ENCODE measurements at places on chromosomes 12 and 14.
A peak's percentile ranks its signal among the peaks of the same experiment; 100 is the strongest.

DNA sequence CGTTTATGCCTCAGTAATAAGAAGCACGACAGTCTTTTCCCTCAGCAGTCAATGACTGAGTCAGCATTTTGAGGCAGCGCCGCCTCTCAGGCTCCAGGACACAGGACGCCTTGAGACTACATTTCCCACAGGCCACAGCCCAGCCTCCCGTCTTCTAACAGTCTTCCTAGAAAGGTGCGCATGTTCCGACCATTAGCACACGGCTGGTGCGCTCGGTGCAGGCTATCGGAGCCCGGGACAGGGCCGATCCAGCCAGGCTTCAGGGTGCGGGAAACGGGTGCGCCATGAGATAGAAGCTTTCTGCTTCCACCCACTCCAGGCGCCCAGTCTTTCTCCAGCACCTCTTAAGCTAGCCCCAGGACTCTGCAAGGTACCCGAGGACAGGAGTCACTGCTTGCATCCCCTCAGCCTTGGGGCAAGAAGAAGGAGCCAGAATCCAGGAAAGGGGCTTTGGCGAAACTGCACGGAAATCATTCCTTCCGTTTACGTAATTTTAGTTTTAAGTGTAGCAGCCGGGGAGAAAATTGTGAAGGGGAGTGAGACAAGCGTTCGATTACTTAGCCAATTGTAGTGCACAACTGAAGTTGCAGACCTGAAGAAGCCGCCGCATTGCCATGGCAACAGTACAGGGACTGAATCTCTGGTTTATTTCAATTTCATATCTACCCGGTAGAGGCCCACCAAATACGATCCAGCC lies 54.0 kb downstream of the ZNF641 start:
- peak; percentile 11 for DNase-seq

GRCh38 chr12:52741375-52742195 lies 35.6 kb downstream of the KRT76 start:
- peak; percentile 57 for DNase-seq

DNA sequence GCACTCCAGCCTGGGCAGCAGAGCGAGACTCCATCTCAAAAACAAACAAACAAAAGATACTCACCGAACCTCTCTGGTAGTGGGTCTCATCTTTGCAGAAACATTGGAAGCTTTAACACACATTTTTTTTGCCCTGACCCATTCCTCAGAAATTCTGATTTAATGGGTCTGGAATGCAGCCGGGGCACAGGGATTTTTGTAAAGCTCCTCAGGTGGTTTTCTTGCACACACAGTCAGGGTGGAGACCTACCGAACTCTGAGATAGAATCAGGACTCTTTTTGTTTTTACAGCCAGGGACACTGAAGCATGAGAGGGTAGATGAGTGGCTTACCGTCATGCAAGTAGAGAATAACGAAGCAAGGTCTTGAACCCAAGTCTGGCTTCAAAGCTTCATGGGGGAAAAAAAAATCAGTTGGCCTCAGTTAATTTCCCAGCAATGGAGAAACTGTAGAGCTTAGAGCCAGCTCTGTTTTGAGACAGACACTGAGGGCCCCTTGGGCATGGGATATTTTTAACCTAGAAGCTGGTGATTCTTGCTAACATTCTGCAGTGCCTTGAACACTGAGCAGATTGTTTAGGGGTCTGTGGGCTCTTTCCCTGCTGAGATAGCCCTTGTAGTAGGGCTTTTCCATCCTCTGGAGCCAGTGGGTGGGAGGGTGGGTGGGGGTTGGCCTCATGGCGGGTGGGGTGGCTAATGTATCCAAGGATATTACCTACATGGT lies 4.8 kb downstream of the RNU4-2 start:
- no peak for DNase-seq

GRCh38 chr12:34233618-34234017 lies 211.3 kb downstream of the ALG10 start:
- no peak for DNase-seq

- DNase-seq = no peak
Observed at GRCh38 chr12:80484746-80485145, 40.7 kb downstream of the PTPRQ start.
